Fibroblast of mammary gland (primary cell): ENCODE measurements at places on chromosomes 3 and 15.
A peak's percentile ranks its signal among the peaks of the same experiment; 100 is the strongest.

- peak; percentile 79 for DNase-seq
These were observed 12.4 kb downstream of the RTP2 start for GRCh38 chr3:187689984-187690383.

DNA sequence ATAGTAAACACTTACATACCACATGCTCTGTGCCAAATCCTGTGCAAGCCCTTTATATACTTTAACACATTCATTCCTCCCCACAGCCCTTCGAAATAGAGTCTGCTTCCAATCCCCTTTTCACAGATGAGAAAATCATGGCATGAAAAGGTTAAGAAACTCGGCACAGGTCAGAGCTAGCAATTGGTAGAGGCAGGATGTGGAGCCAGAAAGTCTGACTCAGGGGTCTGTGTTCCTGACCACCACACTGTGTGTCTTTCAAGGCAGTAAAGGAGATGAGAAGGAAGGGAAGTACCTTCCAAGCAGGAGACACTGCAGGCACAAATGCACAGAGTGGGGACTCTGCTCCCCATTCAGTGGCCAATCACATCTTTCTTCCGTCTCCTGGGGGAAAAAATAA lies 61.1 kb downstream of the SCN11A start:
- no peak for DNase-seq

- DNase-seq: no peak
These were observed 222.3 kb upstream of the LINGO1 start for GRCh38 chr15:77854980-77855379.

- DNase-seq: no peak
These were observed 30.1 kb downstream of the GOLGB1 start for GRCh38 chr3:121719423-121719822.

DNA sequence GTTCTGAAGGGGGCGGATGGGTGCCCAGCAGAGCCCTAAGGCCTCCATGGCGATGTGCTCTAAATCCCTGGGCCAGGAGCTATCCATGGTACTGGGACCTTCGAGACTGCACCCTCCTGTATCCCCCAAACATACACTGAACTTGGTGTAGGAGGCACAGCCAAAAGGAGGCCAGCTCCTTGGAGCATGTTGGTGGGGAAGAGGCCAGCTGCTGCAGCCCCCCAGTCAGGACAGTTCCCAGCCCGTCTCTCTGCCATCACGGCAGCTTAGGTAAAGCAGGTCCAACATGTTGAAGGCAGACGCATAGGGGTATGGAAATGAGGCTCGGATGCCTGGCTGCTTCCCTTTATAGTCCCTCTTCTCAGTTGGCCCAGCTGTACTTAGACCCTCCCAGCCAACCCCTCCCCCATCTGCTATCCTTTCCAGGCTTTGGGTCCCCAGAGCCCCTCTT lies 1.8 kb downstream of the CAMKV start:
- DNase-seq: peak; percentile 41

GRCh38 chr3:170429050-170429449 lies 10.4 kb downstream of the CLDN11 start:
- no peak for DNase-seq

DNA sequence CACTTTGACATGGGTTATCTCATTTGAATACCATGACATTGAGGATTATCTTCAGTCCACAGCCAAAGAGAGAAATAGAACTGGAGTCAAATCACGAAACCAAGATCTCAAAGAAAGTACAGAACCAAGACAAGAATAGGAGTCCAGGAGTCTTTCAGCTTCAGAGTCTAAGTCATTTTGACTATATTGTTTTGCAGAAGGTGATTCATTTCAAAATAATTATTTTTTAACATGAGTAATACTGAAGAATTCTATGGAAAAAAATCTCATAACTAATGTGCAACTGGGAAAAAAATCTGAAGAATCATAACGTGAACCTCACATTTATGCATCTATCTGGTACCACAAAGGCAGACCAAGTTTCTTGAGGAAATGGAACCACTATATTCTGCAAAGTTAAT lies 60.3 kb downstream of the UBE3A start:
- DNase-seq: peak; percentile 10

DNA sequence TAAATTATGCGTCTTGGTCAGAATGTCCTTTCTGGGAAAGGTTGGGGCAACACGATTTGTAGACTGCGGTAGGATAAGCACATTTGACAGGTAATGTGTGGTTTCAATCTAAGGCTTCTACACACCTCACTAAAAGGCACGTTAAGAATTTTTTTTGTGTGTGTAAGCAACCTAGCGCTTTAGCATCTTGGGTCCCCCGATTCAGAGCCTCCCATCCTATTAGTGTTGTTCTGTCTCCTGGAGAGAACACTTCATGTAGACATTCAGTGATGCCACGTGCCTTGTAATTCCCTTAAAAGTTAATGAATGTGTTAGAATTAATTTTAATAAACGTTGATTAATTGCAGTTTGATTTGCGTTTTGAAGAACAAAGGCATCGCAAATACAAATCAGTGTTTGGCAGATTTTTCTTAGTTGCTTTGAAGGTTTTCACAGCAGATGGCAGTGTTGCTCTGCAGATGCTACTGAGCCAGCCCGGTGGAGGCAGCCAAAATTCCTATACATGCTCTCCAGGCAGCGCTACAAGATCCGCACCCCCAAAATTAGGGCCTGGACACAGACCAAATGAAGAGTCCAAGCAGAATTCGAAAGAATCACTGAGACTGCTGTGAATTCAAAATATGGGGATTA lies 63.5 kb downstream of the OTOL1 start:
- DNase-seq: peak; percentile 72

- no peak for DNase-seq
These were observed 52.8 kb downstream of the RHCG start for GRCh38 chr15:89443581-89443980.

DNA sequence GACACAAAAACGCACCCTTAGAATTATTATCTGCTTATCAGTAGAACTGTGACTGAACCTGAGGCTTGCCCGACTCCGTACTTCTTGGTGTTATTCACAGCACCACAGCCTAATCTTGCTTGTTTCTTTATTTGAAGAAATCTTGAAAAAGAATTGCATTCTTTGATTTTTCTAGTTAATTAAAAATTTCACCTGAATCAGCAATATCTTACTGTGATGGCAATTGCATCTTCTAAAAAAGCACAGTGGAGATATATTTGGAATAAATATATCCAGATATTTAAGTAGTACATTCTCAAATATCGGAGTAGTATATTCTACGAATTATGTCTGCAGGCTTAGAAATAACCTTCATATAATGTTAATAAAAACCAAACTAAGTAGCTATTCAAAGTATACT lies 90.1 kb upstream of the LYSMD4 start:
- DNase-seq: no peak

- no peak for DNase-seq
These were observed 57.5 kb upstream of the TRPM1 start for GRCh38 chr15:31158858-31159569.

- DNase-seq: peak; percentile 50
These were observed 475.0 kb upstream of the PROK2 start for GRCh38 chr3:72259755-72260587.

DNA sequence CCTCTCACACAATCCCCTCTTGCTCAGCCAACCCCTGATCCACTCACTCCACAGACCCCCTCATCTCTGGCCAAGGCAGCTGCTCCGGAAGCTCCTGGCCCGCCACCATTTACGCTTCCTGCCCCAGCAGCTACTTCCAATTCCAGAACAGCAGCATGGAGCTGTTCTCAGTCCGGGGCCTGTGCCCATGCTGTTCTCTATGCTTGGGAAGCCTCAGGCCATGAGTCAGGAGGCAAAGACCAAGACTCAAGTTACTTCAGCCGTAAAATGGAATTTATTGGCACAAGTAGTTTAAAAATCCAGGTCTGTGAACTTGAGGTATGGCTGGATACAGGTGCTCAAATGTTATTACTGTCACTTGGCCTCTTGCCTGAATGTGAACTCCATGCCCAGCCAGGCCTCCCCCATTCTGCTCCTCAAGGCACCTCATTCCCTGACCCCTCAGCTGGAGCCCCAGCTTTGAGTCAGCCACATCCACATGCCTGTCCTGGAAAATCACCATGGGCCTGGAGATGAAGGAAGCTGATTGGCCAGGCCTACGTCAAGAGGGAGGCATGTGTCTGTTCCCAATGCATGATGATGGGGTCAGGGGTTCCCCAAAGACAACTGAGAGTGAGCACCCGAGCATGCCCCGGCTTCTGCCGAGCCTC lies 31.4 kb upstream of the CACNA2D2 start:
- DNase-seq: no peak

DNA sequence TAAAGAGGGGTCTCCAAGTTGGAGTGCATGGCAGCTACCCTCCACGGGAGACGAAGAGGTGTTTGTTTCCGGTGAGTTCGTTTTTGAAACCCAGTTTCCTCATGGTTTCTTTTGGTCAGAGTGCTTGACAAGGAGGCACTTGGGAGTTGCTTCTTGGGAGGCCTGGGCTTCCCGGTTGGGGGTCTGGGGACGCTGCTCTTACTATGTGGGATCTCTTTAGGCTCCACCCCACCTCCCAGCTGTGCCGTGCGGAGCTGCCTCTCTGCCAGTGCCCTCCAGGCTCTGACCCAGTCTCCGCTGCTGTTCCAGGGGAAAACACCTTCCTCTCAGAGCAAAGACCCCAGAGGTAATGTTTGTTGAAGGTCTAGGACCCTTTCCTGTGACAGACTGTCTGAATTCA lies 29.6 kb downstream of the KIF7 start:
- DNase-seq: no peak

GRCh38 chr15:74579001-74579400 lies 36.6 kb upstream of the CLK3 start:
- no peak for DNase-seq

DNA sequence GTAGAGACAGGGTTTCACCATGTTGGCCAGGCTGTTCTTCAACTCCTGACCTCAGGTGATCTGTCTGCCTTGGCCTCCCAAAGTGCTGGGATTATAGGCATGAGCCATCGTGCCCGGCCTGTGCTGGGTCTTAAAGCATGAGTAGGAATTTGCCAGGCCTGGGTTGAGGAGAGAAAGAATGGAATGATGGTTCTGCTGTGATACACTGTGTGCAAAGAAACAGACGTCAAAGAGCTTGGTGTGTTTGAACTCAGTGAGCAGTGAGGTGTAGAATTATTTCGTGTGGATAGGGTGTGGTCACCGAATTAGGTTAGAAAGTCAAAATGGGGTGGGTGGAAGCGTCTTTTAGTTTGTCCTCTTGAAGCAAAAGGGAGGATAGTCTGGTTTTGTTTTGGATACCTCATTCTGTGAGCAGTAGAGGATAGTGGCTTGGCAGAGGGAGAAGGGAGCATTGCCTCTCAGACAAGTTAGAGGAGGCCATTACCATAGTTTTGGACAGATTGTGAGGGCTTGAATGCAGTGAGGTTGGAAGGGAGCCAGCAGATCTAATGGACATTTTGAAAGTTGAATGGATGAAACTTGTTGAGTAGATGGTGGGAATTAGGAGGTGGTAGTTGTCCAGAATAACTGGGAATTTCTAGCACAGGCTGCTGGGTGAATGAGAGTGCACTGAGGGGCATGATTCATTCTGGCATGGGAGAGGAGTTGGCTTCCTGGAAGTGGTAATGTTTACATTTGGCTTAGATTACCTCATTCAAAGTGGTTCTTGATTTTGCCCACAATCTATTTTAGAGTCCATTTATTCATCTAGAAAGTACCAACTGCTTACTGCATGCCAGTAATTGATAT lies 27.2 kb downstream of the AKAP13 start:
- peak; percentile 90 for DNase-seq

GRCh38 chr15:60371175-60372051 lies 26.4 kb downstream of the ANXA2 start:
- DNase-seq: peak; percentile 99

GRCh38 chr15:44414001-44414400 lies 13.4 kb upstream of the CTDSPL2 start:
- DNase-seq: no peak

GRCh38 chr3:82130046-82130445 lies 368.6 kb upstream of the GBE1 start:
- no peak for DNase-seq

GRCh38 chr3:18758047-18758704 lies 333.0 kb upstream of the SATB1 start:
- DNase-seq: peak; percentile 32

- DNase-seq: no peak
These were observed 24.8 kb upstream of the RHO start for GRCh38 chr3:129503471-129504291.

GRCh38 chr3:194203482-194204041 lies 67.6 kb downstream of the HES1 start:
- no peak for DNase-seq

GRCh38 chr3:134991003-134991402 lies 195.9 kb downstream of the EPHB1 start:
- no peak for DNase-seq

DNA sequence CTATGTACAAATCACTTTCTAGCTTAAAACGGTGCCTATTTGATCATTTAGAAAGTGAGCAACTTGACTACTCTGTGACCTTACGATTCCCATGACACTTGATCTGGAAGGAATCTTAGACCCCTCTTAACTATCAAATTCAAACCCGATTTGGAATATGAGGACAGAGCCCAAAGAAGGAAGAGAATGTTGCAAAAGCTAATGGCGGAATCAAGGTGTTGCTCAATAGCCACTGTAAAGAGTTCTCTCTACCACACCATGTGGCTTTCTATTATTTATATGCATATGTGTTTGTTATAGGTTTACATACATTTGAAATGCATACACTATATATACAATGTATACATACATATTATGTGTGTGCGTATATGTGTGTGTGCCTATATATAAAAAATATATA lies 39.9 kb downstream of the PYDC2 start:
- DNase-seq: no peak

GRCh38 chr15:63318344-63318743 lies 40.9 kb downstream of the APH1B start:
- DNase-seq: no peak
